ENCODE measurements at places on chromosomes 13 and 19.

- DNase-seq = no peak
Measured at GRCh38 chr19:4379383-4380253, 20.7 kb downstream of the SH3GL1 start.

- no peak for DNase-seq
Measured at GRCh38 chr19:4556597-4557127, 2.8 kb downstream of the SEMA6B start.

DNA sequence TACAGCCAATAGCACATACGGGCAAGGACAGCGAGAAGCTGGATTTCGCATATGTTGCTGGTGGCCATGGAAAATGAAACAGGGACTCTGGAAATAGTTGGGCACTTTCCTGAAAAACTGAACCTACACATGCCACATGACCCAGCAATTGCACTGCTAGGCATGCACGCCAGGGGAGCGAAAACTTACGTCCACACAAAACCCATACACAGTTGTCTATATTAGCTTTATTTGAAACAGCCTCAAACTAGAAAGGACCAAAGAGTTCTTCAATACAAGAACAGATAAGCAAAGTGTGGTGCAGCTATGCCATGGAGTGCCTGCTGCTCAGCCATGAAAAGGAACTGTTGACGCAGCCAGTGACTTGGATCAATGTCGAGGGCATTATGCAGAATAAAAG is 7.3 kb upstream of the SPACA7 start:
- no peak for DNase-seq

DNA sequence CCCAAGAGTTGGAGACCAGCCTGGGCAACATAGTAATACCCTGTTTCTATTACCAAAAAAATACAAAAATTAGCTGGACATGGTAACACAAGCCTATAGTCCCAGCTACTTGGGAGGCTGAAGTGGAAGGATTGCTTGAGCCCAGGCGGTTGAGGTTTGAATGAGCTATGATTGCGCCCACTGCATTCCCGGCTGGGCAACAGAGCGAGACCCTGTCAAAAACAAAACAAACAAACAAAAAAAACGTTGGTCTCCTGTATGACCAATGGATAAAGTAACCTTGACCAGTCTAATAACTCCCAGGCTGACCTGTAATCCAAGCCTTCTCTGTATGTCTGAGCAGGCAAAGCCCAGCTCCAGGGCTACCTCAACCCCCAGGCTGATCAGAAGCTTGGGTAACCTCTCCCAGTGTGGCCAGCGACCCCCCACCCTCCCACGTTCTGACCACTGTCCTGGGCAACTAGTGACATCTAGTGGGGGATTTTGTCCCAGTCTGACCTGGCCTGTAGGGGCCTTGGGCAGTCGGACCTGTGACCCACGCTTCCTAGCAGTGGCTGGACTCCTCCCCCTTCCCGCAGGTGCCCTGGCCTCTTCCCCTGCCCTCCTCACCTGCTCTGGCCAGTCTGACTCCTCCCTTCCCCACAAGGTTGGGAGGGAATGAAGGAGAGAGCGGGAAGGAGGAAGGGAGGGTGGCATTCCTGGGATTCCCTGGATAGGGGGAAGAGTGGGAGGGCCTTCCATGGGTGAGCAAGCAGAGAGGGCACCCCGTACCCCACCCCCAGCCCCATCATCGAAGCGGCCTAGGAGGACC is 1.0 kb upstream of the BCAM start:
- no peak for DNase-seq

GRCh38 chr13:40583738-40584137 is 82.7 kb downstream of the FOXO1 start:
- DNase-seq = no peak

DNA sequence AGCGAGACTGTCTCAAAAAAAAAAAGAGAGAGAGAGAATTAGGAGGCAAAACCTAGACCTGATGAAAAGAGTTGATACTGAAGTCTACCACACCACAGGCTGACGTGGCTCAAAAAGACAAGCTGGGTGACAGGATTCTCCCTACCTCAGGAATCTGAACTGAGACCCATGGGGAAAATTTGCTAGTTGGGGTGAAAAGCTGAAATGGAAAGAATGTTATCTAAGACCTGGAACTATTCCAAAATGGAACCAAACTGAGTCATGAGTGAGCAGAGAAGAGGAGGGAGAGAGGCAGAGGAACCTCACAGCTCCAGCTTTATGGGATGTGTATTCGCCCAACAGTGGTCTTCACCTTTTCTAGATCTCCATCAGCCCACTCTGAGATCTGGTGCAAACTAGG is 11.7 kb downstream of the SMG9 start:
- DNase-seq = no peak

GRCh38 chr19:39438270-39438934 is 2.7 kb upstream of the RPS16 start:
- no peak for DNase-seq

GRCh38 chr19:17402982-17403855 is 2.2 kb downstream of the BST2 start:
- no peak for DNase-seq

All from GM12864 (cell line).